ENCODE measurements at places on chromosomes 11 and 22.

- no peak for DNase-seq
These were observed 1428.0 kb upstream of the TENM4 start for GRCh38 chr11:80868831-80869230.

DNA sequence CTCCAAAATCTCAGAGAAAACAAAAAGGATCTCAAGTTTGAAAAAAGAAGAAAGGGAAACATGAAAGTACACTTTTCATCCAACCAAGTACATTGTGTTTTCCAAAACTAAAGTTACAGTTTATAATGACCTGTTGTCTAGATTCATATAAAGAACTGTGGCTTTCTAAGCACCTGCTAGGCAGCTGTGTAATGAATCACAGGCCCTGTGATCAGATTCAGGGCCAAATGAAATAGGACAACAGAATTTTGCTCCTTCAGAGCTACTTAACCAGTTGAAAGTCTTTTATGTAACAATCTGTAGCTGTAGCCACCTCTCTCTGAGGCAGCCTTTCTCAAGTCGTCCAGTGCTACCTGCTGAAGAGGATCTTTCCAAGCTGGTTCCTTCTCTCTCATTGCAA, 960.0 kb upstream of the RAG2 start:
- DNase-seq: no peak

- DNase-seq: no peak
These were observed 7.2 kb downstream of the POLD4 start for GRCh38 chr11:67345920-67346819.

DNA sequence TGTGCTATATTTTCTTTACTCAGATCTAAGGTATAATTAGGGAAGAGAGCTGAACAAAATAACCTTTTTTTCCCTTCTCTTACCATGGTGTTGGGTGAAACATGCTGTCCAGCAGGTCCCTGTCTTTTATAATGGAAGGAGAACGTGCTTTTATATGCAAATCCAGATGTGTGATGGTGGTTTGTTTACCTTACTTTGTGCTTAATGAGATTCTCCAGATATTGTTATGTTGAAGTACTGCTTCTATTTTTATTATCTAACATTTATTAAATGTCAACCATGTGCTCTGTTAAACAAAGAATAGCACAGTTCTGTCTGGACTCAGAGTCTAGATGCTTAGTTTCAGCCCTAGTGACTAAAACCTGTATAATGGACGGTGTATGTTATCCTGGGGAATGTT, 10.1 kb upstream of the GRIK4 start:
- DNase-seq: no peak

DNA sequence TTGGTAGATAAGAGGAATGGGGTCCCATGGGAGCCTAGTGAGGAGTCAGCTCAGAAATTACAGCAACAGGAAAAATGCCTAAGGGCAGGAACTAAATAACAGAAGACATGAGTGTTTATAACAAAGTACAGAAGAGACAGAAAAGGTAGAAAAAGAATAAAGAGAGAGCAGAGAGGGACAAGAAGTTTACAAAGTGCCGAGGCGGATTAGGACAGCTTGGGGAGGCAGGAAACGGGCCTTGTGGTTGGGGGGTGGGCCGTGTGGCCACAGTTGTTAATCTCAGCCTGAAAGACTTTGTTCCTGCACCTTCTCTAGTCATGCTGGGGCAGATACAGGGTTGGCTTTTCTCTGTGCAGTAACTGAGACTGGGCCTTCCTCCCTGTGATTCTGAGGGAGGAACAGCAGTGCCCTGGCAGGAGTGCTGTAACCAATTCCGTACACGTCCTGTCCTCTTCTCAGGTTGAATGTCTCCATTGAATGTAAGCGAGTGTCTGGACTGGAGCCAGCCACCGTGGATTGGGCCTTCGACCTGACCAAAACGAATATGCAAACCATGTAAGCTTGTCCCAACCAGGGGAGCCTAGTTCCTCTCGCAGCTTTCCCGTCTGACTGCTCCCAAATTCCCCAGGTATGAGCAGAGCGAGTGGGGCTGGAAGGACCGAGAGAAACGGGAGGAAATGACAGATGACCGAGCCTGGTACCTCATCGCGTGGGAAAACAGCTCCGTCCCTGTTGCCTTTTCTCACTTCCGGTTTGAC, 13.2 kb downstream of the NAA40 start:
- no peak for DNase-seq

DNA sequence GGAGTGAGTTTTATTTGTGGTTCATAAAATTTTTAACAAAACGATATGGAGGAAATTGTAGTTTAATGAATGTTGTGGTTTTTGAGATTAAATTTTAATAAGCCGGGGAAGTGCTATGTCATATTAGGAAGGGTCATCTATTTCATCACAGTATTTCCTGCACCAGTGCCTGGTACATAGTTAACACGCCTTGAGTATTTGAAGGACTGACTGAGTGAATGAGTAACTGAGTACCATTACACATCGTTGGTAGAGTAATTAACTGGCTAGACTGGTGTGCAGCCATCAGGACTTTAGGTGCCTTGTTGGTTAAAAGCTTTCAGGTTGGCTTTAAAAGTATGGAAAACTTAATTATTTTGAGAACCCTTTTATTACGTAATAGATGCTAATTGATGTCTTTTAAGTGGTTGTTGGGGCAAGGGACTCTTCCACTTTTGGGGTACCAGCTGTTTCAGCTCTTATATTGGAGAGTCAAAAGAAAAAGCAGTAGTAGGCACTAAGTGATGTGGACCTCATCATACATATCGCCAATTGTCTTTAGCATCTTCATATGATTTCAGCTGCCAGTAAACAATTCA, 101.8 kb downstream of the DDX10 start:
- DNase-seq: no peak

GRCh38 chr11:57751676-57752253, at the start of gene BTBD18:
BTBD18 (minus strand) TSS chr11:57751819; CDS start chr11:57751188, 631 bp downstream.
- peak; percentile 66 for DNase-seq

DNA sequence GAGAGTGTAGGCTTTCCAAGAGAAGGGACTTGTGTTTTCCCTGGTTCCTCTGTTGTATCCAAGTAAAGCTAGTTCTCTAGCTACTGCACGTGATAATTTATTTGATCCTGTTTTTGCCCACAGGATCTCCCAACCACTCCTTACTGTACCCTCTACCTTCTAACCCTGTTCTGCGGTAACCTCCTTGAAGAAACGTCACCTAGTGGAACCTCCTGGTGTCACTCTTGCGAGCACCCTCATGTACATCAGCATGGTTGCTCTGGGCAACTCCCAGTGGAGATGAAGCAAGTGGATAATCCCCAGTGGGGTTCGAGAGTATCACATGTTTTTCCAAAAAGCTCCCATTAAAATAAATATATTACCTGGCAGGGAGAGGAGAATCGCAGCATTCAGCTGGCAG, 108.9 kb upstream of the CLMP start:
- no peak for DNase-seq

DNA sequence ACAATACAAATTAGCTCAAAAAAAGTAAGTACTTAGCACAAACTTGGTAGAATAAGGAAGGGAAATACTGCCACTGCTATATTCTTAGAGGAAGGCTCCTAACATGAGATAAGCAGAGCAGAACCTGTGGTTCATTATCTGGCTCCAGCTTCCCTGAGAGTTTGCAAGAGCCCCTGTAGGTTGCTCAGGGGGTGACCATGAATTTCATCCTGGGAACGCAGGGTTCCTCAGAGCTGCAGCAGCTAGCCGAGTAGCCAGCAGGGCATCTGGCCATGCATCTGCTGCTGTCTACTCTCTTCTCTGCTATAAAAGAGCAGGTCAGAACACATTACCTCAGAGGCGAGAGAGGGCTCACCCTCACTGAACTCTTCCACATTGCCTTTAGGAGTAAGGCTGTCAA, 67.3 kb downstream of the TRPC6 start:
- no peak for DNase-seq

GRCh38 chr11:133019545-133020371, 512.5 kb downstream of the OPCML start:
- DNase-seq: no peak

- DNase-seq: no peak
These were observed 331.2 kb downstream of the TMEM135 start for GRCh38 chr11:87368858-87369480.

DNA sequence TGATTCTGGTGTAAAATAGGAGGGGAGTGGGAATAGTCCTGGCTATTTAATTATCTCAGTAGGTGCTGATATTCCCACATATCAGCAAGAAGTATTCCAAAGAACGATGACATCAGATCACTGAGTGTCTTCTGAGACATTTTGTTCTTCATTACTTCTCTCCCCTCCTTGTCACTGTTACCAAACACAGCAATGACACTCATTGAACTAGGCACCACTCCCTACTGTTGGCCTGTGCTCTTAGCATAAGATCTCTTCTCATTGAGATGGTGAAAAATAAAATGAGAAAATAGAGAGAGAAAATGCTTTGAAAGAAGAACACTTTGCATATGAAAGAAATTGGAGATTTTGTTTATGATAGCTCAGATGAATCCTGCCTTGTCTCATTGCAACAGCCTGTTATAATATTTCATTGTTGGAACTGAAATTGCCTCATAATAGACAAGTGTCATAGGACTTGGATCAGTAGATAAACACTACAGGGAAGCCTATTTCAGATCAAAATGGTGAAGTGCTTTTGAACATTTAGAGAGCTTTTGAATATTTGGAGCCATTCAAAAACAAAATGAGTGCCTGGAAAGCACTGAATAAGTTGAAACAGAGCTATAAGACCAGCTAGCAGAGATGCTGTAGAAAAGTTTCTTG, 11.3 kb upstream of the ETS1 start:
- no peak for DNase-seq

GRCh38 chr22:37893583-37893983, 12.5 kb upstream of the MICALL1 start:
- no peak for DNase-seq

GRCh38 chr22:45937960-45938359, 39.0 kb downstream of the WNT7B start:
- no peak for DNase-seq

GRCh38 chr11:108289699-108290098, 66.8 kb downstream of the ATM start:
- DNase-seq: no peak

DNA sequence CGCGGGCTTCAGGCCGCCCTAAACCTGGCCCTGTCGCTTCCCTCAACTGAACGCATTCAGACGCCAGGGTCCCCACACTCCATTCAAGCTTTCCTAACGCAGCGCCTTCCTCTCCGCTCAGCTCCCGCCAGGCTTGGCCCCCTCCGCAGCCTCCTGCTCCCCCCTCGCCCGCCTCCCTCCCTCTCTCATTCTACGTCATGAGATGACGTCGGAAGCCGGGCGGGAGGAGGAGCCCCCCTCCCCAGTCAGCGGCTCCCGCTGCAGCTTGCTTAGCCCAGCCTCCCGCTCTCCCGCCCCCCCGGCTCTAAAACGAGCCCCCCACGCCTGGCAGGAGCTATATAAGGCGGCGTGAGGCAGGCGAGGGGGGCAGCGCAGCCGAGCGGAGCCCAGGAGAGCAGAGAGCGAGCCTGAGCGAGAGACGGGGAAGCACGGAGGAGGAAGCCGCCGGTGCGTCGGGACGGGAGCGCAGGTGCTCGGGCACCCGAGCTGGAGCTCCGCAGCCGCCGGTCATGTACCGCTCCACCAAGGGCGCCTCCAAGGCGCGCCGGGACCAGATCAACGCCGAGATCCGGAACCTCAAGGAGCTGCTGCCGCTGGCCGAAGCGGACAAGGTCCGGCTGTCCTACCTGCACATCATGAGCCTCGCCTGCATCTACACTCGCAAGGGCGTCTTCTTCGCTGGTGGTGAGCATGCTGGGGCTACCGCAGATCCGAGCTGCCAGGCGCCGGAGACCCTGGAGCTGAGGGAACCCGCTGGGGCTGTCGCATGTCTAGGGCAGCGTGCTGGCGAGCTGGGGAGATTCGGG, at the start of gene NPAS4:
TSS of gene NPAS4 (plus strand) at position 365 of the 806 bp plus-strand sequence. CDS start at position 510, 145 bp downstream.
- DNase-seq: no peak

DNA sequence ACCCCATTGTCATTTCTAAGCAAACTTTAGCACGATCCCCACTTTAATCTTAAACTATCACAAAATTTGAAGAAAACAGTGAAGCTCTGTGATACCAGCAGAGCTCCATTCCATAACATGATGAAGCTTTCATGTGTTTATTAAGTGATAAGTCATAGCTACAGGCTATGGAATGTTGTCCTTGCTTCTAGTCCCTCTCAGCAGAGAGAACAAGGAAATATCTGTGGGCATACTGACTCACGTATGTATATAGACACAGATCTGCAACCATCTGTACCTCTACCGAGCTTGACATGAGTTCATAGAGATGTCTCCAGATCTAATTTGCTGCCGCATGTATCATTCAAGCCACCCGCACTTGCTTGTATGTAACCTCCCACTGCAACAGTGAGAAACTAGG, 588.9 kb downstream of the ETS1 start:
- DNase-seq: no peak

DNA sequence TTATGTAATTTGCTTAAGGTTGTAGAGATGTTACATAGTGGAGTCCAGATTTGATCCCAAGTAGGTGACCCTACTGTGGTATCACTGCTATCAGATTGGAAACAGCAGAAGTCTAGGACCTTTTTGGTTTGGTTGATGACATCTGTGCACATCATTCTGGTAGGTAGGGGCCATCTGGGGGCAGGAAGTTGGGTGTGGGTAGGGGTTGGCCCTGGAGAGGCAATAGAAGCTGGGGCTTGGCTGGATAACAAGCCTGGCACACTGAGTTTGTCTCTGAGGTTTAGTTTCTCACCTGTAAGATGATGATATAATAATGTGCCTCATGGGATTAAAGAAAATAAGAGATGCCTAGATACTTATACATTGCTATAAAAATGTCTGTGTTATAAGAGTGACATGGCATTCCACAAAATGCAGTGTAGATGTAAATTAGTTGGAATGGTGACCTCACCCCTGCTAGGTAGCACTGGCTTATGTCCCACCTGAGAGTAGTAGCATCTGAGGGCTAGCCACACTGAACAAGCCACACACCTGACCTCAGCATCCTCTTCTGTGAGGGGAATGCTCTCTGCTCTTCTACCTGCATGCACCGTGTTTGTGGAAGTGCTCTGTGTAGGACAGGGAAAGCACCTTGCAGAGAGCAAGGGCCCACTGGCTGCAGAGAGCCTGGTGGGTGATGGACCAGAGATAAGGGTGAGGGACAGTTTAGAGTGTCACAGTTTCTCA, 36.9 kb downstream of the PTPRJ start:
- no peak for DNase-seq

GRCh38 chr11:46298699-46299433, 21.4 kb downstream of the CREB3L1 start:
- DNase-seq: peak; percentile 79

- DNase-seq: no peak
These were observed 67.7 kb downstream of the THAP12 start for GRCh38 chr11:76313271-76313670.

DNA sequence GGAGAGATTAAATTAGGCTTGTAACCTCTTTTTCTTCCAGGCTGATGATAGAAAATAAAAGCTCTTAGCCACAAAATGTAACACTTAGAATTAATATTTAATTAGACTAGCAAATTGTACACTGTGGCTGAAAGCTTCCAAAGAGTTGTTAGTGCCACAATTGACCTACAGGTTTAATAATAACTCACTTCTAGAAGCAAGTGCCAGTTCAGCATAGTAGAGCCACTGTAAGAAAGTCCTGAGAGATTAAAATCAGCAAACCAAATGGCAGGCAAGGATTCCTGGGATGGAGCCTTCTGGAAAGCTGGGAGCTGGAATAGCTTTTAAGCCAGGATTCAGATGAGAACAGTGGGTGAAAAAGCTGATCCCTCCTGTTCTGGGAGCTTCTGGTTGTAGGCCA, 131.0 kb downstream of the ELP4 start:
- DNase-seq: no peak

GRCh38 chr22:26394777-26395176, 34.3 kb upstream of the ASPHD2 start:
- DNase-seq: no peak

Data from AG08396 (cell line).